ENCODE measurements at places on chromosomes 7 and 10.

DNA sequence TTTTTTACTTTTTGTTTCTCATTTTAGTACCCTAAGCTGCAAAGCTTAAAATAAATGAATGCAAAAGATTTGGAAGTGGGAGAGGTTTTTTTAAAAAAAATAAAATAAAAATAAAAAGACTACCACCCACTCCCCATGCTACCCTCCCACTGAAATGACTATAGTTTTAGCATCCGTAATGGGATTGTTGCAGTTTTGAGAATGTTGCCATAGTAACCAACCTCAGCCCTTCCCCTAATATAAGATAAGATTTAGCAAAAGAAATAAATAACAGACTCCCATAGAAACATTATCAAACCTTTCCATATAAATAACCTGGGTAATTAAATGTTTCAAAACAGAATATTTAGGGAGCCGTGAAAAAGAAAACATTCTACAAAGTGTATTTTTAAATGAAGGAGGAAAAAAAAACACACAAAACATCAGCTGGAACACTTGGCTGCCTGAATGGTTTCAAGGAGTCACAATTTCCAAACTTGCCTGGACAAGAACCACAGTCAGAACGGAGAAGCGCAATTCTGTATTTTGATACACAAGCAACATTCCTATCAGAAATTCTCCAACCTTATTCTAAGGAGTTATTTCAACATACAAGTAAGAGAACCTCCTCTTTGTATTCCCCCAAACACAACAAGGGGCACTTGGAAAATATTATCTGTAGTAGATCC lies 57.4 kb downstream of the DGKI start:
- DNase-seq, result no peak

DNA sequence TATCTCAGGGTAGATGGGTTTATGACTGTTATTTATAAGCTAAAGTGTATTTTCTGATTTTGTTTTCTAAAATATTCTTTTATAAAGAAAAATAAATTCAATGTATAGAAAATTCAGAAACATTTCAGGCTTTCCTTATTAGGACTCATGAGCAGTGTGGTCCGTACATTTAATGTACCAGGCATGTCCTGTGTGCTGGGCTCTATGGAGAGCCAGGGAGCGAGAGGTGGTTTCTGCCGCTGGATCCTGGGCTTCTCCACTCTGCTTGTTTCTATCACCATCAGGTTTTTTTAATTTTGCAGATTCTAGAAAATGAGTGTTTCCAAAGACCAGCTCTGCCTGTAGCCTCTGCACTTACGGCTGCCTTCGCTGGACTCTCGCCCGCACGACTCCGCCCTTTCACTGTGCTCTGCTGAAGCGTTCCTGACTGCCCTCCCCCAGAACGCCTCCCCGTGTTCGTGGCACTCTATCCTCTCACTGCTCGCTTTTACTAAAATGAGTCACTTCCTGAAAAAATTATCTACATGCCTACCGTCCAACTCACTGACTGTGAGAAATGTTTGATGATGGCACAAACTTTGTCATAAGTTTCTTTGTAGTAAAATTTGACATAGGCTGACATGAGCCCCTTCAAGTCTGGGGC lies 188.5 kb downstream of the ZMYND11 start:
- peak; percentile 96 for DNase-seq

DNA sequence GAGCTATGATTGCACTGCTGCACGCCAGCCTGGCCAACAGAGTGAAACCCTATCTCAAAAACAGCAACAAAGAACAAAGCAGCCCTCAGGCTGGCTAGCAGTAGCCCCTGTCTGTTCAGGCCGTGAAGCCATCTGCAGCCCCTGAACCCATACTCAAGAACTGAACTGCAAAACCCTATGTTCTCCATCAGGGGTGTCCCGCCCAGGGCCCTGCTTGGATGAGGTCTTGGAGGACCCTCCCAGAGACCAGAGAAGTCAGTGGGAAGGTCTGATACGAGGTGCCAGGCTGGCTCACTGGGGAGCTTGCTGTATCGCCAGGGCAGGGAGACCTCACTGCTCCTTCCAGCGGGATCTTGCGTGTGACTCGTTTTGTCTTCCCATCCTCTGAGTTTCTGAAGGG lies 39.3 kb downstream of the RBM17 start:
- DNase-seq, result no peak

GRCh38 chr10:64750672-64751071 lies 1229.5 kb downstream of the REEP3 start:
- DNase-seq, result no peak

DNA sequence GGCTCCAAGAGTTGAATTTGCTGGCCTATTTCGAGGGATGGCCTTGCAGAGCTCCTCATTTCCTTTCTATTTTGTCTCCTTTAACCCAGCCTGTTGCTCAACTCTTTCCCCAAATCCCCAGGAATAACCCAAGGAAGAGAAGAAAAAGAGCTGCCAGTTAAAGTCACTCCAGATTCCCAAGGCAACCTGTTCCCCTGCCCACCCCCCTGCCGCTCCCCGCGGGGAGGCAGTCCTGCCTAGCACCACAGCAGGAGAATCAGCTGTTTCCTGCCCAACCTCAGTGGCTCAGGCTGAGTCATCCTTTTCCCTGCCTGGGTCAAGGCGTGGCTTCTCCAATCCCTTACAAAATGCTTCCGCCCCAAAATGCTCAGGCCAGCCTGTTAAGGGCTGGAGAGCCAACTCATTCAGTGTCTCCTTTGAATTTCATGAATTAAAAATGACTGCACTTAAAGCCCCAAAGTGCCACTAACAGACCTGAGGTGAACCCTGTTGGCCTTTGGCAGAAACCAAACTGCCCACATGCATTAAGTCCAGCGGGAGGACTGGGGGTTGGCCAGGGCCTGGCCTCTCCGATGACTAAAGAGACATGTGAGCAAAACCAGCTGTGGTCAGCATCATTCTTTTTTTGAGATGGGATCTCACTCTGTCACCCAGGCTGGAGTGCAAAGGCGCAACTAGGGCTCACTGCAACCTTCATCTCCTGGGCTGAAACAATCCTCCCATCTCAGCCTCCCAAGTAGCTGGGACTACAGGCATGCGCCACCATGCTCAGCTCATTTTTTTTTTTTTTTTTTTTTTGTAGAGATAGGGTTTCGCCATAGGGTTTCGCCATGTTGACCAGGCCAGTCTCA lies 83.2 kb upstream of the KIF5B start:
- DNase-seq, result peak; percentile 93

DNA sequence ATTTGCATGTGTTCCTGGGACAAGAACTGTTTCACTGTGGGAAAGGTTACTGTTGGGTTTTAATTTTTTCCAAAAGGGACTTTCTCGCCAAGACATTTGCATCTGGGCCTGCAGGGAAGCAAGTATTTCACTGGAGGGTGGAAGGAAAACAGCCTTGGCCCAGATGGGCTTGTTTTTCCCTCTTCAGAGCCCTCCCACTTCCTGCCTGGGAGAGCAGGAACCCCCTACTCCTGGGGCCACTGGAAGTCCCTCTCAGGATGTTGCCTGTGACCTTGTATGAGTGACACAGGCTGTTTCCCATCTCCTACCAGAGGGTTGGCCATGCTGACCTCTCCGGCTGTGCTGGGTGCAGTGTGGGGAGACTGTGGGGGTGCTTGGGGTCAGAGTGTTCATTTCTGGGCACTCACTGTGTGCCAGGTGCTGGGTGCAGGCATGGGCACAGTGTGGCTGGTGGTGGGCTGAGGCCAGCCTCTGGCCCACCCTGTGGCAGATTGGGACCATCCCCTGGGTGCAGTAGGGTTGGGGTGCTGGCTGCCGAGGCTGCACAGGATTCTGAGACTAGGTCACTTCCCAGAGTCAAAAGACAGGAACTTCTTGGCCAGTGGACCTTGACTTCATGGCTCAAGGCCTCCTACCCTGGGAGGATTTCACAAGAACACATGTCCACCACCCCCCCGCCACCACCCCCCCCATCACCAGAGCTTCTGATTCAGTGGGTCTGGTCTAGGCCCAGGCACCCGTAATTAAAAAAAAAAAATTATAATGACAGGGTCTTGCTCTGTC lies 10.2 kb downstream of the TSPAN15 start:
- no peak for DNase-seq

DNA sequence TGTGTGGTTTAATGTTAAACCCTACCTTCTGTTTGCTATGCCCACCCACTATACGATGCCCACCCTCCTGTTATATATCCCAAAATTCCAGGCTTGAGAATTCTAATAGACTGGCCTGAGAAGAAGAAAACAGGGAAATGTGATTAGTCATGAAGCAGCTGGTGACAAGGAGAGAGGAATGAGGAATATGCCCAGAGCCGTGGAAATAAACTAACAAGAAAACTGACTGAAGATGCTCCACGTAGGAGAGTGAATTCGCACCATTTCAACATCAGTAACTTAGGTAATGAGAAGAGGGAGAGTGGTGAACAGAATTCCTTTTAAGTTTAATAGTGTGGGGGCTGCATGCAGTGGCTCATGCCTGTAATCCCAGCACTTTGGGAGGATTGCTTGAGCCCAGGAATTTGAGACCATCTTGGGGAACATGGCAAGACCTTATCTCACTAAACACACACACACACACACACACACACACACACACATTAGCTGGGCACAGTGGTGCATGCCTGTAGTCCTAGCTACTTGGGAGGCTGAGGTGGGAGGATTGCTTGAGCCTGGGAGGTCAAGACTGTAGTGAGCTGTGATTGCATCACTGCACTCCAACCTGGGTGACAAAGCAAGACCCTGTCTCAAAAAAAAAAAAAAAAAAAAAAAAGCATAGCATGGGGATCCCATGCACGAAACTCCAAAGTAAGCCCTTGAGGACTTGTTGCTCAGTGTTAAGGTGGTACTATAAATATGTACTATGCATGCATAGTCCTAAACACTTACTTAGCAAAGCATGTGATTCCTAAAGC lies 16.1 kb upstream of the SYPL1 start:
- DNase-seq, result no peak

GRCh38 chr10:109746861-109747260 lies 176.4 kb downstream of the XPNPEP1 start:
- DNase-seq, result no peak

DNA sequence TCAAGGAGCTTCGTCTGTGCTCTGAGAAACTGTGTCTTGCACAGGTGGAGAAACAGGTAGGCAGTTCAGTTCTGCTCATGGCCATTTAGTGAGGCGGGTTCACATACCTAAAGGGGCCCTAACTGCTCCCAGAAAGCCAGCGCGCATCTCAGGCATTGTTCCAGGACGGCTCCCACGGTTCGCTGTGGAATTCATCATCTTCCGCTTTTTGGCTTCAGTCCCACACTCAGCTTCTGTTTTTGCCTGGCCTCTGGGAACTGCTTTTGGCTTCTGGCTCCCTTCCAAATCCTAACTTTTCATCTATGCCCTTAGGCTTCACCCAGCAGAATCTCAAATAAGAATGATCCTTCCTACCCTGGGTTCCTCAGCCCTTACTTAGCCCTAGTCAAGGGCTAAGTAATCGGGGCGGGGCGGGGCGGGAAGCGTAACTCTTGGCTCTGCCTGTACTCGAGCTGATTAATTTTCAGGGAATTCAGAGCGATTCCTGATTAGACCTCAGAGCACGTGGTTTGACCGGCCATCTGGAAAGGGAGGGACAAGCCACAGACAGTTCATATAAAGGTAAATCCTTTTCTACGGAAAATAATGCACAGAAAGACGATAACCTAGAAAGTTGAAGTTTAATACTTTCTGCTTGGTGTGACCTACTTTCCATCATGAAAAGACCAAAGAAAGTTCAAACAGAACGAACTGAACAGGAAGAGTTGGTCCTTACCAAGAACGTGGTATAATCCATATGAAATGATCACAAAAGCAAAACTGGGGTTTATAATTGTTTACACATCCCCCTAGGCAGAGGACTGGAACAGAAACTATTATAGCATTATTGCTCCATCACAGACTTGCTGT lies 105.7 kb downstream of the ST8SIA6 start:
- DNase-seq, result peak; percentile 80
